ENCODE measurements at places on chromosomes 1 and 21. TPM values are rescaled to one million over a fixed set of nuclear protein-coding genes. Genes with fewer than 3 reads are reported as not detected.

DNA sequence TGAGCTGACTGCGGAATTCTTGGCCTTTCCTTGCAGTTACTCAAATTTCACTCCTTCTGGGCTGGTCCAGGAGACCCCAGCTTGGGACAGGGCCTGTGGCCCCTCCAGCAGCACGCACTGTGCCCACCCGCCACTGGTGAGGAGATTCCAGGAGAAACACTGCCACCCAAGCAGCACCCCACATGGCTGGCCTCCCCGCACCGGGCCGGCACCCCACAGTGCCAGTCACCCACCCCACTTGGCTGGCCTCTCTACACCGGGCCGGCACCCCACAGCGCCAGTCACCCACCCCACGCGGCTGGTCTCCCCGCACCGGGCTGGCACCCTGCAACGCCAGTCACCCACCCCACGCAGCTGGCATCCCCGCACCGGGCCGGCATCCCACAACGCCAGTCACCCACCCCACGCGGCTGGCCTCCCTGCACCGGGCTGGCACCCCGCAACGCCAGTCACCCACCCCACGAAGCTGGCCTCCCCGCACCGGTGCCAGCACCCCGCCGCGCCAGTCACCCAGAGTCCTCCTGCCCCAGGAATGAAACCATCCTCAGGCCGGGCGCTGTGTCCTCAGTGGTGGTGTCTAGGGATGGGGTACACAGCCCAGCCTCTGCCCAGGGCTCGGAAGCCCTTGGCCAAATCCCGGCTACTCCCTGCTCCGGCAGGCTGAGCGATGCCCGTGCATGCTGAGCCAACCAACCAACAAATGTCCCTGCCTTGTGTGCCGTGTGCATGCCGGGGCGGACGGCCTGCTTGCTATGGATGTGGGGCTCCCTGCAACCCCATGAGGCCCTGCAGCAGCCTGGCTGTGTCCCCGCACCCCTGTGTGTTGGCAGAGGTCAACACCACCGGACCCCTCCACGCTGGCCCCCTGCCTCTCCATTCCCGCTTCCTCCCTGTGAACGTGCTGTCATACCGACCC is 38.6 kb upstream of the TSPEAR start:
- DNase-seq = no peak

GRCh38 chr1:93878501-93878888 is 511 bp downstream of the DNTTIP2 start:
- DNase-seq = peak; percentile 38

- DNase-seq = no peak
Observed at GRCh38 chr1:31306278-31306677, 9.4 kb downstream of the ZCCHC17 start.

DNA sequence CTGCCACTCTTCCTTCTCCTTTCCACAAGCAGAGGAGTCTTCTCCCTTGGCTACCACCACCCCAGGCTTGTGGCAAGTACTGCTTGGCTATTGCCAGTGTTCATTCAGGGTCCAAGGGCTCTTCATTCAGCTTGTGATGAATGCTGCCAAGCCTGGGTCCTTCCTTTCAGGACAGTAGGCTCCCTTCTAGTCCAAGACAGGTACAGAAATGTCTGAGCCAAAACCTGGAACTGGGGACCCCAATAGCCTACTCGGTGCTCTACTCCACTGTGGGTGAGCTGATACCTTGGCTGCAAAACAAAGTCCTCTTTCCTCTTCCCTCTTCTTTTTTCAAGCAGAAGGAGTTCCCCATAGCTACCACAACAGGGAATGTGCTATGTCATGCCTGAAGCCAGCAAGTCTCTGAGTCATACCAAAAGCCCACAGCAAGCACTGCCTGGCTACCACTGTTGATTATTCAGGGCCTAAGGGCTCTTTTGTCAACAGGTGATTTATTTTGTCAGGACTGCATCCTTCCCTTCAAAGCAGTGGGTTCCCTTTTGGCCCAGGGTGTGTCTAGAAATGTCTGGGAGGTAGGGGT is 268.9 kb downstream of the HHAT start:
- peak; percentile 56 for DNase-seq

DNA sequence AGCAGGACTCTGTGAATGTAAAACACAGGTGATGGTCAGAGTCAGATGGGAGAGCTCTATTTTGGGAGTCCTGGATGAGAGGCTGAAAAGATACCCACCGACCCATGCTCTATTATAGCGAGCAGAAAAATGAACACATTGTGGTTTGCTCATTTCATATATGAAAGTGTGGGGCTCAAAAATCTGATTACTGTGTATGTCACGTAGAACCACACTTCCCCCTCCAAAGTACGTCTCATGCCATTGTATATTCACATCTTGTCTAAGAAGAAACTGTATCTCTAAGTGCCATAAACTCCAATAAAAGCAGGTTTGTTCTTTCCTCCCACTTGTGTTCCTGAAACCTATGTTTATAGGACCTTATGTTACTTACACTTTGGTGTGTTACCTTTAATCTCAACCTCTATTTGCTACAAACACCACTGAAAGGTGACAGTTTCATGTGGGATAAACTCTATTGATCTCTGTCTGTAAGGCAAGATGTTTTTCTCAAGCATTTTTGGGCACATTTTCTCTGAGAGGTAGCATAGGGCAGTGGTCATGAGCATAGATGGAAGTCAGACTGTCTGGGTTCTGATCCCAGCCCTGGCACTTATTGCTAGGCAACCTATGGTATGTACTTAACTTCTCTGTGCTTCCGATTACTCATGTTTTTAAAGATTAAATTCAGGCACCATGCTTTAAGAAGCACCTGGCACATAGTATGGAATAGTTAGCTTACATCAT is 214.4 kb downstream of the ST6GALNAC3 start:
- no peak for DNase-seq

DNA sequence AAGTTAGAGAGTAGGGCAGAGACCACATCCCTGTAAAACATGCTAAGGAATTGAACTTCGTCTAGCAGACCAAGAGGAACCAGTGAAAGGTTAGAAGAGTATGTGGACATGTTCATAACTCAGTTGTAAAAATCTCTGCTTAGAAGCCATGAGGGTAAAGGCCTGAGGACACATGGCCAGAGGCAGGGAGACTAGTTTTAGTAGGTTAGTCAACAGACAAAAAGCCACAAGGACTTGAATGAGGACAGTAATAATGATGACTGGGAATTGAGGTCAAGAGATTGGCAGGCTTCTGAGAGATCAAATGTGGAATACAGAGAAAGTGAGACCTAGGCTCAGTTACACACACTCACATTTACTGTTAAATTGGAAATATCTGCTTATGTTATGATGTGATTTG is 205.5 kb upstream of the HOOK1 start:
- DNase-seq = no peak

DNA sequence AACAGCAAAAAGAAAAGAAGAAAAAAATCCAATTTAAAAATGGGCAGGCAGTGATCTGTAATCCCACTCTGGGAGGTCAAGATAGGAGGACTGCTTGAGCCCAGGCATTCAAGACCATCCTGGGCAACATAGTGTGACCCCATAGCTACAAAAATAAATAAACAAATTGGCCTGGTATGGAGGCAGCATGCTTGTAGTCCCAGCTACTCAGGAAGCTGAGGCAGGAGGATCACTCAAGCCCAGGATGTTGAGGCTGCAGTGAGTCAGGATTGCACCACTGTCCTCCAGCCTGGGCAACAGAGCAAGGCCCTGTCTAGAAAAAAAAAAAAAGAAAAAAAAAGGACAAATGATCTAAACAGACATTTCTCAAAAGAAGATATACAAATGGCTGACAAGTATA is 99.6 kb downstream of the EIF4G3 start:
- DNase-seq = no peak

GRCh38 chr1:66395202-66396061 is 138.5 kb upstream of the SGIP1 start:
- no peak for DNase-seq

DNA sequence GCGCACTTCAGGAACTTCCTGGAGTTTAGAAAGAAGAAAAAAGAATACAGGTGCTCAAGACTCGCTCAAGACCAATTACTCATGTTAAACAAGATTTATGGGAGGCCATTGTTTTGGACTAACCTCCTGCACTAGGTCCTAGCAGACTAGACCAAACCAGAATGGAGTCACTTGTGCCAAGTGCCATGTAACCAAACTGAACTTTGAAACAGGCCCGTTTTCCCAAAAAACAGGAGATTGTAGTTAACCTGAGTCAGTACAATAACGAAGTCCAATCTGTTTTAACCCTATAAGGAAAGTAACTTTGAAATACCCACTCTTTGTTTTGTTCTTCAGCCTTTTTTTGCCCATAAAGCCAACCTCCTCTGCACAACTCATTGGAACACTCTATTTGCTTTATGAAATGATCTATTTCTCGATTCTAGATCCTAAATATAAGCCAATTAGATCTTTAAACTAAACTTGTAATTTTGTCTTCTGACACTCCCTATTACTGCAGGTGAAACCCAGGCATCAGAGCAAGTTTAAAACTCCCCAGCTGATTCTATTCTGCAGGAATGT is 695 bp upstream of the NTPCR start:
- no peak for DNase-seq

The PRAMEF26 gene
- total RNA-seq = not detected

Measured in Caco-2 (cell line).